Activated CD4-positive, CD25-positive, alpha-beta regulatory T cell treated with anti-CD3 and anti-CD28 coated beads, Interleukin-2, amount 50 U/mL, for 16 hours (primary cell): ENCODE measurements at places on chromosomes 11 and 22.
A peak's percentile ranks its signal among the peaks of the same experiment; 100 is the strongest.

DNA sequence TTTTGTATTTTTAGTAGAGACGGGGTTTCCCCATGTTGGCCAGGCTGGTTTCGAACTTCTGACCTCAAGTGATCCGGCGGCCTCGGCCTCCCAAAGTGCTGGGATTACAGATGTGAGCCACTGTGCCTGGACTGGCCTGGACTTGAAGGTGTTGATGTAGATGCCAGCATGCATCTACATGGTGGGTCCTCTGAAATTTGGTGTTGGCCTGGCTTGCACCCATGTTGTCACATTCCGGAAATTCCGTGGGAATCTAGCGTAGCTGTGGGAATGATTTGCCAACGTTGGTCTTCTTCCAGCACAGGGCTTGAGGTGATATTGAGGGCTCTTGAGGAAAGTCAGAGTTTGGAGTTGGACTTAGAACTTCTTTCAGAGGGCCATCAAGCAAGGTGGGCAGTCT lies 6.5 kb downstream of the PACS1 start:
- no peak for DNase-seq

GRCh38 chr11:126920833-126921232 lies 79.7 kb downstream of the KIRREL3 start:
- DNase-seq, result no peak

DNA sequence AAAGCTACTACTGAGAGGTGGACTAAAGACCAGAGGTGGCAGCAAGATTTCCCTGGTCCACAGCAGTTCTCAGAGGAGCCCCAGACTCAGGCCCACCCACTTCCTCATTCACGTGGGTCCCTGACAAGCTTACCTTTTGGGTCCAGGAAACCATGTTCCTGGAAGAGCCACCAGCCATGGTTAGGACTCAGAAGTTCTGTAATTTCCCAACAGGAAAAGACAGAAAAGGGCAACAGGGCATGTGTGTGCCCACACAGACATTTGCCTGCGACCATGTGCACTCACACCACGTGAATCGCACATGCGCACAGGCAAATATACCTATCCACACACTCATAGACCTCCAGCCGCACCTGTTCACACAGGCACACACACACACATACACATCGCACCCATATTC lies 42.9 kb downstream of the LRRC32 start:
- no peak for DNase-seq

DNA sequence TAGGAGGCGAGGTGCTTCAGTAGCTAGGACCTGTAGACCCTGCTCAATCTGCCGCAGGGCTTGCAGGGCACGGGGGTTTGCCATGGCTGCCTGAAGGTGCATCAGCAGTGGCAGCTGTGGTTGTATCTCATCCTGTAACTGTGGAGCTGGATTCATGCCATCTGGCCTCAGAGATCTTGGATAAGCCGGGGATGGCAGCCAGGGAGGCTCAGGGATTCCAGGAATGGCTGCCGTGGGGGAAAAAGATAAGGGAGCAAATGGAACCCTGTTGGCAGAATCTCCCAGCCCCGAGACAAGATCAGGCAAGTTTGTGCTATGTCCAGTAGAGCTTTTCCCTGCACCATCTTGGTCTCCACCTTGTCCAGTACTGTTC lies 1.8 kb downstream of the UBQLN3 start:
- DNase-seq, result no peak

GRCh38 chr22:39364714-39365491 lies 15.1 kb downstream of the SYNGR1 start:
- DNase-seq, result no peak

- no peak for DNase-seq
These were observed 480.3 kb downstream of the BRD1 start for GRCh38 chr22:49347376-49347775.

GRCh38 chr11:116733043-116733755 lies 39.6 kb downstream of the BUD13 start:
- DNase-seq, result no peak

GRCh38 chr11:108807262-108807661 lies 142.4 kb downstream of the DDX10 start:
- no peak for DNase-seq

DNA sequence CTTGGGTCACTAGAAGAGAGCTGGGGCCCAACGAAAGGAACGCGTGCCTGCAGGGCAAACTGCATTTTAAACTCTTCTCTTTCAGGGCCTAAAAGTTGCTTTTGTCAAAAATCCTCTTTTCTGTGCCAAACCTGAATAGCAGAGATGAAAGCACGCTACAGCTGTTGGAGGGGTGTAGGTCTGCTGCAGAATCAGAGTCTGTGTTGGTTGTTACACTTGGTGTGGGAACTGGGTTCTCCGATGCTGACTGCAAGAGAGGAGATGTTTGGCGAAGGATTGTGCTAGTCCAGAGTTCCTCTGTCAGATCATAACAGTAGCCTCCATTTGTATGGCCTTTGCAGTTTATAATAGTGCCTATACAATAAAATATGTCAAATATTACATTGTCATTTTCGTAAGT lies 41.8 kb downstream of the BARX2 start:
- DNase-seq, result no peak

DNA sequence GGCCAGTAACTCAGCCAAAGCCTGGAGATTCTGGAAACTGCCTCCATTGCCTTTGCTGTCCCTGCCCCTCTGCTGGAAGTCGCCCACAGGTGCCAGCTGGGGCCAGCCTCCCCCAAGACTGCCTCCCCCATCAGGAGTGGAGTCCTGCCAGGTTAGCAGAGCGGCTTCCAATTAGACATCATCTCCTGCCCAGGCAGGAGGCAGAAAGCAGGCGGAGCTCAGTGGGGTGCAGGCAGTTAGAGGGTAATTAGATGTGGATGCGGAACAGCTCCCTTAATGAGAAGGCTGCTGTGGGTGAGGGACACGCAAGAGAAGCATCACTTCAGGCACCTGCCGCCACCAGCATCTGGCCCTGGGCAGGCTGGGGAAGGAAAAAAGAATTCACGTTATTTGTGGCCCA lies 90.9 kb upstream of the TP53I11 start:
- no peak for DNase-seq

- DNase-seq, result no peak
These were observed 552.4 kb upstream of the ANO5 start for GRCh38 chr11:21640491-21640890.

DNA sequence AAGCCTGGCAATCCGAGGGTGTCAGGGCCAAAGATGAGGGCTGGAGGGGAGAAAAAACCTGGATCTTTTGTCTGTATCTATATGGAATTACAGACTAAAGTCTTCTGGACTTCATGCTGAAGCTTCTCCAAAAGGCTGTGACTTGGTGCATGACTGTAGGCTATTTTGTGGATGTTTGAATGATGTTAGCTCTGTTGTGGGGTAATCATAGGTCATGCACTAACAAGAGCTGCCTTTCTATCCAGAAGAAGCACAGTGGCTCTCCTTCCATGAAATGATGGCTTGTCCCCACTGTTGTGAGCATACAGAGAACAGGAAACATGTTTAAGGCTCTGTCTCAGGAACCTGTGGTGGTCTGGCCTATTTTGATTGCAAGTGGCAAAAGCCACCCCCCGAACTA lies 263.3 kb upstream of the PLET1 start:
- DNase-seq, result no peak

- DNase-seq, result no peak
These were observed 36.4 kb downstream of the MAML2 start for GRCh38 chr11:96306600-96306932.

GRCh38 chr11:64238999-64239398 lies 1.9 kb upstream of the FKBP2 start:
- no peak for DNase-seq

- DNase-seq, result peak; percentile 65
These were observed at the start of gene ZC3H7B for GRCh38 chr22:41301085-41302020. TSS of gene ZC3H7B (plus strand) at chr22:41301525. CDS start at chr22:41320661, 19,136 bp downstream.

- DNase-seq, result no peak
These were observed 5.4 kb downstream of the TNRC6B start for GRCh38 chr22:40183029-40183581.

- no peak for DNase-seq
These were observed 978.3 kb downstream of the BRD1 start for GRCh38 chr22:48849219-48849912.

DNA sequence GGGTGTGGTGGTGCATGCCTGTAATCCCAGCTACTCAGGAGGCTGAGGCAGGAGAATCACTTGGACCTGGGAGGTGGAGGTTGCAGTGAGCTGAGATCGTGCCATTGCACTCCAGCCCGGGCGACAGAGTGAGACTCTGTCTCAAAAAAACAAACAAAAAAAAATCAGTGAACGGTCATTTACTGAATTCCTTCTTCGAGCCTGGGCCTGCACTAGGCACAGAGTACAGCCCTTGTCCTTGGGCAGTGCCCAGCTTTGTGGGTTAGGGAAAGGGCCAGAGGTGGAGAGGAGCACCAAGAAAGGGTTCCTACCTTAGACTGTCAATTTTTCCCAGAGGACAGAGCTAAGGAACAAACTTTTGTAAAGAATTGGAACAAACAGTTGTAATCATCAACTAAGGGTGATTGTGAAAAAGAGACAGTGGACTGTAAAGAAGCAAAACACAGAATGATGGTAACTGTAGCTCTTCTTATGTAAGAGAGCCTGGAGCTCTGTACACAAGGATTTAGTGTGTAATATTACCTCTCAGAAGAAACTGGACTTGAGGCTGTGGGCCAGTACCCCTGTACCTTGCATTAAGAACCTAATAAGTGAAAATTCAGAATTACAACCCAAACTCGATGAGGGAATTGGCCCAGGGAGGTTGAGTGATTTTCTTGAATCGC lies 10.8 kb downstream of the GVQW3 start:
- DNase-seq, result no peak

- no peak for DNase-seq
These were observed 488.3 kb downstream of the INSC start for GRCh38 chr11:15602785-15603567.

DNA sequence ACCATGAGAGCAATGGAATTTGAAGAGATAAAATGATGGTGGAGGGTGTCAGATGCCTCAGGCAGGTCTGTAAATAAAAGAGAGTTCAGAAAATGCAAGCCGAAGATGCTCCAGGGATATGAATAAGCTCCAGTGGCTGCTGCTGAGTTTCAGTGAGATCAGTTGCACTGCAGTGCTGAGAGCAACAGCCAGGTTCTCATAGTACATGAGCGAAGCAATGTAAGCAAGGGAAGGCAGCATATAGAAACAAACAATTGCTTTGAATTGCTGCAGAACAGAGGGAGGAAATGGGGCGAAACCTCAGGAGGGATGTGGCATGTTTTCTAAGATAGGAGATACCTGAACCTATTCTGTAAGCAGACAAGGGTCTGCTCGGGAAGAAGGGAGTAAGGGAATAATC lies 369.5 kb downstream of the AASDHPPT start:
- no peak for DNase-seq

GRCh38 chr11:13672576-13673210 lies 4.2 kb downstream of the FAR1 start:
- no peak for DNase-seq

GRCh38 chr11:86459682-86460460 lies 85.2 kb downstream of the CCDC81 start:
- DNase-seq, result no peak

GRCh38 chr11:10581481-10582019 lies 13.1 kb upstream of the LYVE1 start:
- DNase-seq, result no peak

GRCh38 chr22:37328017-37328416 lies 45.7 kb downstream of the CYTH4 start:
- no peak for DNase-seq

DNA sequence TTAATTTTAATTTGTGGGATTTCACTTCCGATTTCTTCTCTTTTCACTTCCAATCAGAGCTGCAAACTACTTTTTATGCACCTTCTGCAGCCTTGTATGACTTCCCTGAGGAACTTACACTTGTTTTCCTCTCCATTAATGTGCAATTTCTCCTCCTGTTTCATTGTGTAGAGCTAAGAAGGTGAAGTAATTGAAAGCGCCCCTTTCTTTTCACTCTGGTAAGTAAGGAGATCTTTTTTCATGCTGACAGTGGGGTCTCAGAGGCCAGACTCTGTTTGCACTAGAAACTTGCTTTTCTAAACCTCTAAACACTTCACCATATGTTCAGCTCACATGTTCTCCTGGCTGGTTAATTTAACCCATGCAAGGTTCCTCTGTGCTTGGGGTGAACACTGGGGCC lies 117.0 kb downstream of the FANCF start:
- no peak for DNase-seq

GRCh38 chr11:134802116-134802515 lies 390.1 kb upstream of the B3GAT1 start:
- no peak for DNase-seq

- DNase-seq, result no peak
These were observed 41.4 kb downstream of the DNHD1 start for GRCh38 chr11:6538456-6538855.

DNA sequence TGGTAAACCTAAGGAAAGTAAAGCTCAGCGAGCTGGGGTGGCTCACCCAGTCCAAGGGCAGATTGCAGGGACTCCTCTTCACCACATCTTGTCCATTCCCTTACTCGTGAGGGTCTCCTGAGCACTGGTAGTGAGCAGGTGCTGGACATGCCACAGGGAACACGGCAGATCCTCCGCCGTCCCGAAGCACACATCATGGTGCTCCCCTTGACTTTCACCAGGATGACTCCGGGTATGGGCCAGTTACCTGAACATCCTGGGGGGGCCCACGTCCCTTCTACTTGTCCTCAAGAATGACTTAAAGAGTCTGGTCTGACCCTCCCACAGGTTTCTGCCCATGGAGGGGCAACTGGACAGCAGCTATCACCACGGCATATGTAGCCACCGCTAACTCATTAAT lies 8.0 kb upstream of the SF1 start:
- DNase-seq, result no peak

DNA sequence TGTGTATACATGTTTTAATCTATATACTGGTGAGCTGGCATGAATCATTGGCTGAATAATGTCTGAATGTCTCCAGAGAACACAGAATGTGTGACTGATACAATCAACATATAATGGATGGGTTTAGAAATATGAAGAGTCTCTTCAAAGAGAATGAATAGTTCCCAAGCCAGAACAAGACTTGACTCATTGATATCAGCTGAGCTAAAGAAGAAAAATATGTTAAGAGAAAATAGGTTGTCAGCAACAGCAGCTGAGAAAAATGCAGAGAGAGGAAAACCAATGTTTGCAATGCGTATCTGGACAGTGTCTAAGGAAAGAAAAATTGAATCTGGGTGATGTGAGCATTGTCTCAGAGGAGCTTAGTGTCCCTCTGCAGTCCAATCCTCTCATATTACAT lies 1281.8 kb upstream of the TENM4 start:
- DNase-seq, result no peak
